Glutamatergic neuron (in vitro differentiated cells): ENCODE measurements at places on chromosomes 5 and 9. TPM values are rescaled to one million over a fixed set of nuclear protein-coding genes. Genes with fewer than 3 reads are reported as not detected.
A peak's percentile ranks its signal among the peaks of the same experiment; 100 is the strongest.

DNA sequence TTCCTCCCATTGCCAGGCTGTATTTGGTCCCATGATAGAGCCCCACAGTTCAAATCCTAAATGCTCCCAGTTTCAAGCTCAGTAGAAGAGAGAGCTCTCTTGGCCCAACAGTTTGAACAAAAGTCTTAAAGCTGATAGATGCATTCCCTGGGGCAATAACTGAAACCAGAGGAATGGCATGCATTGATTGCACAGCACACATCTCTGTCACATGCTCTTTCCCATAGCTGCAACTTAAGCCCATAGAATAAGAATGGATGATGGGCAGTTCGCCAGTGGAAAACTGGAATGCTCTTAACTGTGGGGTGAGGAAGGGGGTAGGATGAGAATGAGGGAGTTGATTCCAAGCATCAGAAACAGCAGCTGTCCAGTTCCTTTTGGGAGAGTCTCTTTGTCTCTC lies 1942.4 kb upstream of the WWC1 start:
- peak overlapping the region; percentile 0 for H3K4me3 ChIP-seq
- no peaks in the 10 kb centered on the region for H3K27me3 ChIP-seq
- DNase-seq = no peak
- peaks cover 45% of the 10 kb centered on the region for H3K4me1 ChIP-seq

- H3K27ac ChIP-seq = no peak overlapping the region
- H3K27me3 ChIP-seq = peaks cover 2% of the 10 kb centered on the region
- DNase-seq = no peak
- peaks cover 4% of the 10 kb centered on the region for H3K4me1 ChIP-seq
- no peak overlapping the region for H3K4me3 ChIP-seq
- no peaks in the 10 kb centered on the region for H3K36me3 ChIP-seq
These were observed 19.6 kb downstream of the CYFIP2 start for GRCh38 chr5:157285310-157286035.

- no peaks in the 10 kb centered on the region for H3K36me3 ChIP-seq
- no peak for DNase-seq
- H3K27me3 ChIP-seq = peaks cover 2% of the 10 kb centered on the region
- H3K27ac ChIP-seq = no peak overlapping the region
These were observed 308.9 kb downstream of the DTWD2 start for GRCh38 chr5:118679264-118679940.

GRCh38 chr5:132479111-132479951 lies 11.2 kb downstream of the IRF1 start:
- no peak overlapping the region for H3K4me3 ChIP-seq
- DNase-seq = no peak
- no peak overlapping the region for H3K27ac ChIP-seq
- no peaks in the 10 kb centered on the region for H3K36me3 ChIP-seq
- peaks cover 4% of the 10 kb centered on the region for H3K4me1 ChIP-seq

DNA sequence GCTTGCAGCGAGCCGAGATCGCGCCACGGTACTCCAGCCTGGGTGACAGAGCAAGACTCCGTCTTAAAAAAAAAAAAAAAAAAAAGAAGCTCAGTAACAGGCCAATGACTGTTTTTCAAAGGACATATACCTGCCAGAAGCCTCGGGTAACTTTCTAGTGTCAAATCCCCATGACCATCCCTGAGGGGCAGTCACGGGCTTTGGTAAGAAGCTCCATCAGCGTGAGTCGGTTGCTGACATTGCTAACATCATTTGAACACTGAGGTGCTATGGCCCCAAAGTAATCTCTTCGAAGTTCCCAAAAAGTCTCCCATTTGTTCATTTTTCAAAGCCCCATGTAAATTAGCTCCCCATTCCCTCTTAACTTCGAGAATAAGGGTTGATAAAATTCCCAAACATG lies 11.6 kb downstream of the NAIP start:
- no peak for DNase-seq
- H3K4me3 ChIP-seq = no peak overlapping the region
- no peaks in the 10 kb centered on the region for H3K27me3 ChIP-seq
- H3K27ac ChIP-seq = no peak overlapping the region

GRCh38 chr9:74562611-74563010 lies 65.5 kb downstream of the RORB start:
- no peak overlapping the region for H3K27ac ChIP-seq
- no peak overlapping the region for H3K4me3 ChIP-seq
- no peaks in the 10 kb centered on the region for H3K4me1 ChIP-seq
- no peaks in the 10 kb centered on the region for H3K27me3 ChIP-seq

PCDHGA11 gene
- 12.5 TPM for total RNA-seq

OR1J2 gene
- total RNA-seq = not detected

GABRA6 gene
- not detected for total RNA-seq

PLPP7 gene
- total RNA-seq = 17.3 TPM

P4HA2 gene
- 26.6 TPM for total RNA-seq

DRD1 gene
- not detected for total RNA-seq

GRCh38 chr9:70060883-70061507 lies 17.3 kb downstream of the MAMDC2 start:
- no peak for DNase-seq
- no peaks in the 10 kb centered on the region for H3K4me1 ChIP-seq
- H3K36me3 ChIP-seq = no peaks in the 10 kb centered on the region
- H3K27ac ChIP-seq = no peak overlapping the region
- H3K4me3 ChIP-seq = no peak overlapping the region
- H3K27me3 ChIP-seq = peaks cover 2% of the 10 kb centered on the region

JAKMIP2 gene
- total RNA-seq = 88.2 TPM

GRCh38 chr5:179268399-179268952 lies 76.8 kb downstream of the ADAMTS2 start:
- peak; percentile 11 for DNase-seq
- H3K27me3 ChIP-seq = peaks cover 4% of the 10 kb centered on the region
- H3K27ac ChIP-seq = no peak overlapping the region
- peaks cover 23% of the 10 kb centered on the region for H3K4me1 ChIP-seq
- no peak overlapping the region for H3K4me3 ChIP-seq

DNA sequence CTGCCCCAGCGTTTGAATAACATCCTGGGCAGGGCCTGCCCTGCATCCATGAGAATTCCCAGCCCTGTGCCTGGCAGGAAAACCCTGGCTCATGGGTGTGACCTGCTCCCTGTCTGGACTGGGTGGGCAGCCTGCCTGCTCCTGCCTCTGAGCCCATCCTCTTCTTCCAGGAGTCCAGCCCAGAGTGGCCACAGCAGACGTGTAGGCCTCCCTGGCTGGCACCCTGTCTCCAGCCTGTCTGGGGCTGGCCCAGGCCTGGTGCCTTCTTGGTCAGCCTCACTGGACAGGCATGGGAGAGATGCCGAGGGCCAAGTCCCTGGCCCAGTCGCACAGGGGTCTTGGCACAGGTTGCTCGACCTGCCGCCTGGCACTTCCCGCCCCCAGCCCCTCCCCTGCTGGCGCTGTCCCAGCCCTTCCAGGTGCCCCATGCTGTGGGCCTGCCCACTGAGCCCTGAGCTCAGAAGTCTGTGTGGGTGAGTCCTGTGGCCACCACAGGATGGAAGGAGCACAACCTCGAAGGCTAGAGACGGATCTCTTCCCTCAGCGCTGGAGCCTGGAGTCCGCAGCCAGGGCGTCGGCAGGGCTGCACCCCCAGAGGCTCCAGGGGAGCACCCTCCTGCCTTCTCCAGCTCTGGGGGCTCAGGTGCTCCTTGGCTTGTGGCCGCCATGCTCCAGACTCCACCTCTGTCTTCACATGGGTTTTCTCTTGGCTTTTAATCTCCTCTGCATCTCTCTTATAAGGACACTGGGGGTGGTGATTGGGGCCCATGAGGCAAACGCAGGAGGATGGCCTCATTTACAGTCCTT lies 11.8 kb upstream of the COL5A1 start:
- H3K4me1 ChIP-seq = peaks cover 22% of the 10 kb centered on the region
- DNase-seq = peak; percentile 5
- no peak overlapping the region for H3K27ac ChIP-seq
- peaks cover 16% of the 10 kb centered on the region for H3K27me3 ChIP-seq
- H3K4me3 ChIP-seq = no peak overlapping the region

MSMP gene
- not detected for total RNA-seq

HACD4 gene
- total RNA-seq = 0.10 TPM

DNA sequence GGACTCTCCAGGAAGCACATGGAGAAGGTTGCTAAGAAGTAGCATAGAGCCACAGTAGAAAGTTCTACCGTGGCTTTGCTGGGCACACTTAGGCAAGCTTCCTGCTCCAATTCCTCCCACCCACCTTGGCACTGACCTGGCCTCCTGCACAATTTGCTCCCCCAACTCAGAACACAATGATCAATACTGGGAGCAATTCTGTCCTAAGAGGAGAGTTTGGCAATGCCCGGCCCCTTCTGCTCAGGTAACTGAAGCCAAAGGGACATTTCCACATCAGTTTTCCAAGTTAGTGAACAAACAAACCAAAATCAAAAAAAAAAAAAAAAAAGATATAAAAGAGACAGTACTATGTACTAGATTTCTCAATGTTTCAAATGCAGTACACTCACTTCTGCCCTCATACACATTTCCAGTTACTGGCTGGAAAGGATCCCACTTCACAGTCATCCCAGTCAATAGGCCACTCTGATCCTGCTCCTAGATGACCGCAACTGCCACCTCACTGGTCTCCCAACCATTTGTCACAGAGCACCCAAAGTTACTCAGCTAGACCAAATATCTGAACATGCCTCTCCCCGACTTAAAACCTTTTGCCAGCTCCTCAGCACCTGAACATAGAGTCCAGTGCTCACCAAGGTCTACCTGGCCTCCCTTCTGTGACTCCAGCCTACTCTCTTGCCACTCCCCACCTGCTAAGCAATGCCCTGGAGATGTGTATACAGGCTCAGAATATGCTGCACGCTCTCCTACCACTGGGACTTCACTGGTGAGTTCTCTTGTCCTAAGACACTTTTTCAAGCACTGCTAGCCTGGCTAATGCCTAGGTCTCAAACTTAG lies 21.3 kb downstream of the ABCA1 start:
- peaks cover 63% of the 10 kb centered on the region for H3K4me1 ChIP-seq
- peaks cover 2% of the 10 kb centered on the region for H3K27me3 ChIP-seq
- peak overlapping the region; percentile 3 for H3K4me3 ChIP-seq

FLT4 gene
- total RNA-seq = 0.17 TPM

GRCh38 chr9:21268347-21268657 lies 28.5 kb upstream of the IFNA14 start:
- H3K27me3 ChIP-seq = peaks cover 4% of the 10 kb centered on the region
- no peak overlapping the region for H3K4me3 ChIP-seq
- no peaks in the 10 kb centered on the region for H3K4me1 ChIP-seq
- no peak overlapping the region for H3K27ac ChIP-seq

- H3K36me3 ChIP-seq = no peaks in the 10 kb centered on the region
- H3K4me3 ChIP-seq = no peak overlapping the region
- peaks cover 2% of the 10 kb centered on the region for H3K27me3 ChIP-seq
- DNase-seq = no peak
- no peaks in the 10 kb centered on the region for H3K4me1 ChIP-seq
These were observed 830.9 kb upstream of the WWC1 start for GRCh38 chr5:167460449-167461020.

- peaks cover 6% of the 10 kb centered on the region for H3K36me3 ChIP-seq
- peaks cover 46% of the 10 kb centered on the region for H3K4me1 ChIP-seq
- DNase-seq = no peak
- peaks cover 19% of the 10 kb centered on the region for H3K27me3 ChIP-seq
- peak overlapping the region; percentile 75 for H3K27ac ChIP-seq
- peak overlapping the region; percentile 87 for H3K4me3 ChIP-seq
These were observed 1.7 kb downstream of the OLFM1 start for GRCh38 chr9:135088979-135089847.

- H3K27ac ChIP-seq = no peak overlapping the region
- DNase-seq = no peak
- H3K4me1 ChIP-seq = no peaks in the 10 kb centered on the region
- H3K36me3 ChIP-seq = no peaks in the 10 kb centered on the region
- H3K4me3 ChIP-seq = no peak overlapping the region
- no peaks in the 10 kb centered on the region for H3K27me3 ChIP-seq
These were observed 193.1 kb upstream of the PTGER4 start for GRCh38 chr5:40486437-40487275.

GRCh38 chr9:130945173-130945572 lies 6.1 kb upstream of the FIBCD1 start:
- H3K27me3 ChIP-seq = peaks cover 8% of the 10 kb centered on the region
- no peak for DNase-seq
- H3K4me1 ChIP-seq = no peaks in the 10 kb centered on the region
- H3K36me3 ChIP-seq = no peaks in the 10 kb centered on the region
- no peak overlapping the region for H3K4me3 ChIP-seq

- H3K27me3 ChIP-seq = no peaks in the 10 kb centered on the region
- no peak overlapping the region for H3K27ac ChIP-seq
- H3K36me3 ChIP-seq = no peaks in the 10 kb centered on the region
- no peak overlapping the region for H3K4me3 ChIP-seq
These were observed 35.2 kb downstream of the TAS2R1 start for GRCh38 chr5:9594913-9595312.

GRCh38 chr5:39201781-39202596 lies 17.4 kb downstream of the FYB1 start:
- no peak overlapping the region for H3K4me3 ChIP-seq
- H3K27me3 ChIP-seq = peaks cover 2% of the 10 kb centered on the region
- no peaks in the 10 kb centered on the region for H3K36me3 ChIP-seq
- no peak for DNase-seq
- no peaks in the 10 kb centered on the region for H3K4me1 ChIP-seq
- no peak overlapping the region for H3K27ac ChIP-seq

- no peak overlapping the region for H3K27ac ChIP-seq
- DNase-seq = no peak
- no peaks in the 10 kb centered on the region for H3K27me3 ChIP-seq
- H3K36me3 ChIP-seq = no peaks in the 10 kb centered on the region
These were observed 83.7 kb downstream of the PDE8B start for GRCh38 chr5:77294185-77294584.

DNA sequence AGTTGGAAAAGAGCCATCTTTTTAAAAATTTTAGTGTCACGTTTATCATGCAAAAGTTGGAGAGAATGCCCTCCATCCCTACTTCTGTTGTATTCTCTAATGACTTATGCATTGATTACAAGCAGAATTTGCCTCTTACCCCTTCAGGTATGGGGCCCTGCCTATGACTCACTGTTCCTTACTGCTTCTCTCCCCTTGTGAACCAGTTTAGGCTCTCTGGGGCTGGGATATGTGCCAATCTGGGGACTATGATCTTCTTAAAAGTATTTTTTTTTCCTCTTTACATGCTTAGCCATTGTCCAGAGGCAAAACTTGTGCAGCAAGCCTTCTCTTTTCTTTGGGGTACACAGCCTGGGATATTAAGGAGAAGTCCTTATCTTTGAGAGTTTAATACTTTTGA lies 37.4 kb downstream of the CAMK4 start:
- DNase-seq = no peak
- H3K36me3 ChIP-seq = peaks cover 6% of the 10 kb centered on the region
- peaks cover 3% of the 10 kb centered on the region for H3K27me3 ChIP-seq
- H3K4me3 ChIP-seq = no peak overlapping the region
- no peak overlapping the region for H3K27ac ChIP-seq
- no peaks in the 10 kb centered on the region for H3K4me1 ChIP-seq

PRDM9 gene
- total RNA-seq = not detected

DNA sequence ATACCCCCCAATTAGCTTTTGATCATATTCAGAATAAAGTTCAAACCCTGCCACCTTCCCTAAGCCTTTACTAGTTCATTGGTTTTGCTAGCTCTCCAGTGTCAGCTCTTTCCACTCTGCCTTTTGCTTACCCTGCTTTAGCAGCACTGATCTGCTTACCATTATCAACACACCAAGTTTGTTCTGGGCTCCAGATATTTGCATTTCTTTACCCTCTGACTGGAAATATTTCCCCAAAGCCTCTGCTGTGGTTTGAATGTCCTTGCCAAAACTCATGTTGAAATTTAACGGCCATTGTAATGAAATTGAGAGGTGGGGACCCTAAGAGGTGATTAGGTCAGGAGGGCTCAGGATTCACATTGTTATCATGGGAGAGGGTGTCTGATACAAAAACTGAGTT lies 99.5 kb downstream of the GCNT1 start:
- H3K27me3 ChIP-seq = no peaks in the 10 kb centered on the region
- H3K4me1 ChIP-seq = no peaks in the 10 kb centered on the region
- no peak overlapping the region for H3K27ac ChIP-seq

GRCh38 chr5:133996683-133997252 lies 8.0 kb downstream of the VDAC1 start:
- H3K27ac ChIP-seq = peak overlapping the region; percentile 76
- H3K36me3 ChIP-seq = no peaks in the 10 kb centered on the region
- no peak overlapping the region for H3K4me3 ChIP-seq
- H3K4me1 ChIP-seq = peaks cover 51% of the 10 kb centered on the region
- H3K27me3 ChIP-seq = peaks cover 2% of the 10 kb centered on the region
- DNase-seq = peak; percentile 46

DOCK2 gene
- 0.66 TPM for total RNA-seq
